ENCODE measurements at places on chromosomes 1 and 21. TPM values are rescaled to one million over a fixed set of nuclear protein-coding genes. Genes with fewer than 3 reads are reported as not detected.

- DNase-seq, result no peak
Observed at GRCh38 chr1:157151073-157151472, 12.9 kb upstream of the ETV3 start.

- no peak for DNase-seq
Observed at GRCh38 chr21:42465803-42466127, 30.3 kb downstream of the RSPH1 start.

DNA sequence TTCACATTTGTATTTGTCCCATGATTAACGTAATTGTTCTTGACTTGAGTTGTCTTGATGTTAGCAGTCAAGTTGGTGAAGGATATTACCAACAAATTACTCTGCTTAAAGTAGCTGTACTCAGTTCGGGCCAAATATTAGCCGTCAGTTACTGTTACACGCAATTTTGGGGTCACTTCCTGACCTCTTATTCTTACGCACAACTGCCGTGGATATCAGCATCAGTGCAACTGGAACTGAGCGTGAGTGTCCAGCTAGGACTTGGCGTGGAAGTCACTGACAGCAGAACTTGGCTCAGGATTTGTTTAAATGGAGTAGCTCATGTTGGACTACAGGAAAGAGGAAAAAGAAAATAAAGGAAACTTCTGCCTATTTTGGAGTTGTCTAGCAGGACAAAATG is 56.4 kb downstream of the ADAMTS1 start:
- DNase-seq, result no peak

DNA sequence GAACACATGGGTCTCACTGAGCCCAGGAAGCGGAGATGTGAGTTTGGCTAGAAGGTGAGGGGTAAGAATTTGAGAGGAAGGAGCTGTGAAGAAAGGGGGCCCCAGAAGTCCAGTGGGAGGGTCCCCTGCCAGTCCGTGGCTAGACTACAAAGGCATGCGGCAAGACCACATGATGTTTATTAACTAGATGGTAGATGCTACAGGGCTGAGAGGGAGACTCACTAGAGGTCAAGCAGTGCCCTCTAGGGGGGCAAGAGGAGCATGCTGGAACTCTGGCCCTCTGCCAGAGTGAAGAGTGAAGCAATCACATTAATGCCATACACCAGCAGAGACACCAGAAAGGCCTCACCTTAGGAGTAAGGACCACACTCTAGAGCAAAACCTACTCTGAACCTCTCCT is 12.2 kb downstream of the KIAA0319L start:
- DNase-seq, result peak; percentile 55

GRCh38 chr1:77557053-77557452 is 125.4 kb downstream of the ZZZ3 start:
- DNase-seq, result no peak

- no peak for DNase-seq
Observed at GRCh38 chr1:162889989-162890388, 29.0 kb upstream of the CCDC190 start.

DNA sequence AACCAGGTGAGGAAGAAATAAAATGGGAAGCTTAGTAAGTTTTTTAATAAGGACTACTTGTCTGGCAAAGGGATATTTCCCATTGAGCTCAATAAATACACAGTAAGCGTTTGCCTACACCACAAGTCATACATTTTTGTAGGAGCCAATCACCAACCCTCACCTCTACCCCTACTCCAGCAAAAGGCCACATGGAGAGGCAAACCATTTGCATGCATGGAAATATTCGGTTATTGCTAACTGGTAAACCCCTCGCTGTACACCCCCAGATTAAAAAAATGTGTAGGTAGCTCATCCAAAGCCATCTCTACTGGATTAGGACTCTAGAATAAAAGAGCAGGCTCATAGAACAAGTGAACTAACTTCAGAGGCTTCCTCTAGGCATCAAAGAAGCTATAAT is 21.1 kb downstream of the PDPN start:
- DNase-seq, result no peak

GRCh38 chr1:11151826-11152612 is 37.1 kb upstream of the ANGPTL7 start:
- no peak for DNase-seq

DNA sequence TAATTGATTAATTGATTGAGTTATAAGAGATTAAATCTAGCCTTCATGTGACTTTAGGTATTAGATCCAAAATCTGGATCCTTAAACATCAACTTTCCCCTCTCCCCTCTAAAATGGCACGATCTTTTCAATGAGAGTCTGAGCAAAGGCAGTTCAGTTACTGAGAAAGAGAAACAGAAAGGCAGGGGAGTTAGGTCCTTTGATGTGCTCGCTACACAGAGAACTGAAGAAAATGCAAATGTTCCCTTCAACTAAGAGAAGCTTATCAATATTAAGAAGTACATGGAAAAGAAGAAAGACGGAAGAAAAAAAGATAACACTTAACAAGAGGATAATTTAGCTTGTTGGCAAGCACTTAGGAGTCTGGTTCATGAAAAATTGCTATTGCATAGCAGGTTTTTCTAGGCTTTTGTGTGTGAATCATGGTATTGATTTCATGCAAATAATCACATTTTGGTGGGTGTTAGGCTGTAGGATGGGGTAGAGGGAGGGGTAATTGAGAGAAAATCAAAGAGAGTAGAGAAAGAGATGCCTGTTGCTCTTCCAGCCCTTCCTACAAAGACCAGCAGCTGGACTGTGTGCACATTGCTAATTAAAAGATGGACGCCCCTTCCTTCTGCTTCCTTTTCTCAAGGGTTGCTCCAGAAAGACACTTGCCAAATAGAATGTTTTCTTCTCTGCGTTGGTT is 307.6 kb upstream of the PLXNA2 start:
- DNase-seq, result no peak

GRCh38 chr1:11979028-11979850 is 1.0 kb upstream of the MFN2 start:
- no peak for DNase-seq

DNA sequence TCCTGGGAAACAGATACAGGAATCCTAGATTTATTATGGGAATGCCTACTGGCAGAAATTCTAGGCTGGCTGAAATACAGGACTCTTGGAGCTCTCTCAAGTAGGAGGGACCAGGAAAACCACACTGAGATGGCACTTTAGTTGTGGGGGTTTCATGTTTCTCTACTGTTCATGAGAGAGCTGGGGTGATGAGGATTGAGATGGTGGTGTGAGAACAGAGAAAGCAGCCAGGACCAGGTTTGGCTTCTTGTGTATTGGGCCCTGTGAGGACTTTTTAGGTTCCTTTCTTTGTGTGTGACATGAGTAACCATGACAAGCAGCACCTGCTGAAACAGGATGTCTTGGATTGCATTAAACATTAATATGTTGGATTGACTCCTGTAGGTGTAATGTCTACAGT is 4.9 kb downstream of the ARID1A start:
- DNase-seq, result no peak

GRCh38 chr1:216306830-216307229 is 116.4 kb downstream of the USH2A start:
- no peak for DNase-seq

GRCh38 chr1:49104575-49104974 is 327.9 kb upstream of the BEND5 start:
- peak; percentile 31 for DNase-seq

NCMAP gene
- total RNA-seq, result 2.0 TPM

CD55 gene
- 55.0 TPM for total RNA-seq

ATP8B2 gene
- total RNA-seq, result 1.9 TPM

CRP gene
- total RNA-seq, result not detected

SLC22A15 gene
- total RNA-seq, result not detected

LDLRAD1 gene
- not detected for total RNA-seq
